ENCODE measurements at places on chromosomes 13 and 19.

- DNase-seq, result no peak
Measured at GRCh38 chr19:30648866-30649862, 277.0 kb downstream of the ZNF536 start.

GRCh38 chr13:114130837-114131582 is 1.4 kb downstream of the RASA3 start:
- no peak for DNase-seq

DNA sequence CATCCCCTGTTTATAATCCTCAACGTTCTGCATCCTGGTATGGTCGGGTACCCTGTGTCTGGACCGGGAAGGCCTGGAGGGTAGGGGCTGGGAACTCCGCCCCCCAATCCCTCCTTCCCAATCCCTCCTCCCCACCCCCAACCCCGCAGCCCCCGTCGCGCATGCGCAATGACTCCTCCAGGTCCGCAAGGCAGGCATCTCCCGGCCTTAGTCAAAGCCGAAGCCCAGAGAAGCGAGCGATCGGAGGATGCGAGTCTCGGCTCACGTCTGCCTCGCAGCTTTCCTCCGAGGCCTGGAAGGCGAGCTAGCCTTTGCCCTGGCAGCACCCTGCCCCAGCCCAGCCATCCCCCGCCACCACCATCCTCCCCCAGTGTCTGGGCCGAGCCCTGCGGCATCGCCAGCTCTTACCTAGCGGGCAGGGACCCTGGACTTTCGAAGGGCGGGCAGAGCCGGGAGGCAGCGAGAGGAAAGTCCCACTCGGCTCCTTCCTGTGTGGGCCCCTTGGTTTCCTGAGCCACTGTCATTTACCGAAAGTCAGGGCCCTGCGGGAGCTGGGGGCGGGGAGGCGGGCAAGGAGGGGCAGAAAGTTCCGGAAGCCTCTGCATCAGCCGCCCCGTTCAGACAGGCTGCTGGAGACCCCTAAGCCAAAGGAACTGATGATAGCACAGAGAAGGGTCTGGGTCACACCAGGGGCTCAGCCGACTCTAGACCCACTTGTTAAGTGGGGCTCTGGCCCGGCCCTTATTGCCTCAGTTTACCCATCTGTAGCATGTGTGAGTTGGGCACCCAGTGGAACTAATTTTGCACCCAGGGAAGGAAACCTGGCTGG is at the start of gene JAK3:
Gene JAK3 (minus strand): TSS at position 445 of the 829 bp plus-strand sequence. CDS start 3,565 bp downstream, outside the sequence.
- DNase-seq, result peak; percentile 87

GRCh38 chr19:3899531-3900294 is 19.2 kb downstream of the ATCAY start:
- DNase-seq, result no peak

DNA sequence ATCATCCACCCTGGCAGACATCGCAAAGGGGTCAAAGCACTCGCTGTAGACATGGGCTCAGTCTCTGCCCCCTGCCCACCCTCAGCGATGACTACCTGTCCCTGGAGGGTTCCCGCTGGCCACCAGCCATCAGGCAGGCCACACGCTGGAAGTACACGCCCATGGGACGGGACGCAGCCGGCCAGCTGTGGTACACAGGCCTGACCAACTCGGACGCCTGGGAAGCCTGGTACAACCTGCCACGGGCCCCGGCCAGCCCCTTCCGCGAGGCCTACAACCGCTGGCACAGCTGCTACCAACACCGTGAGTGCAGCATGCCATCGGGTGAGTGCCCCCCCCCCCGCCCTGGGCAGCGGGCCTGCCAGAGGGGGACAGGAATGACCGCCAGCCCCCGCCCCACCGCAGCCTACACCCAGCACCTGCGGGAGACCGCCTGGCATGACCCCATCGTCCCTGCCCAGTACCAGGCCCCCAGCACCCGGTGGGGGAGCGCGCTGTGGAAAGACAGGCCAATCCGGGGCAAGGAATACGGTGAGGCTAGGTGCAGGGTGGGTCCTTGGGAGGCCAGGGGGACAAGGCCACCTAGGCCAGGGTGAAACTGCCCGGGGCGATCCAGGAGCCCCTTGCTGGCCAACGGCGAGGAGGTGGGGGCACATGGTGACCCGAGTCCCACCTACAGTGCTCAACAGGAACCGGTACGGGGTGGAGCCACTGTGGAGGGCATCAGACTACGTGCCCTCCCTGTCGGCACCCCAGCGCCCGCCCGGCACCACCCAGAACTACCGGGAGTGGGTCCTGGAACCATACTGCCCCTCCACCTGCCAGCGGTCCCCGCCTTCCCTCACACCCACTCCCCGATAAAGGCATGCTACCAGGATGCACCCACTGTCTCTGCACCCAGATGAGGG is 4.4 kb downstream of the TEKTIP1 start:
- DNase-seq, result no peak

- no peak for DNase-seq
Measured at GRCh38 chr13:76646946-76647345, 239.3 kb downstream of the KCTD12 start.

DNA sequence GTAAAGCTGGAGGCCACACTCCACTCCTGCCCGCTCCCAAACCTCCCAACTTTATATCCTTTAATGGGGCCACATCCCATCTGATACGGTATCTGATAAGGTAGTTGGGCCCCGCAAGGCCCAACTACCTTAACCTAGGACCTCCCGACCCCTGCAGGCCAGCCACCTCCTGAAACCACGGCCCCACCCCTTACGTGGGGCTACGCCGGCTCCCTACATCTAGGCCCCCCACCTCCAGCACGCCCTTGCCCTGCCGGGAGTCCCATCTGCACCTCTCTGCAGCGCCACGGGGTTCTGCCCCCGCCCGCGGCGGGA is 2.2 kb downstream of the IGFLR1 start:
- no peak for DNase-seq

DNA sequence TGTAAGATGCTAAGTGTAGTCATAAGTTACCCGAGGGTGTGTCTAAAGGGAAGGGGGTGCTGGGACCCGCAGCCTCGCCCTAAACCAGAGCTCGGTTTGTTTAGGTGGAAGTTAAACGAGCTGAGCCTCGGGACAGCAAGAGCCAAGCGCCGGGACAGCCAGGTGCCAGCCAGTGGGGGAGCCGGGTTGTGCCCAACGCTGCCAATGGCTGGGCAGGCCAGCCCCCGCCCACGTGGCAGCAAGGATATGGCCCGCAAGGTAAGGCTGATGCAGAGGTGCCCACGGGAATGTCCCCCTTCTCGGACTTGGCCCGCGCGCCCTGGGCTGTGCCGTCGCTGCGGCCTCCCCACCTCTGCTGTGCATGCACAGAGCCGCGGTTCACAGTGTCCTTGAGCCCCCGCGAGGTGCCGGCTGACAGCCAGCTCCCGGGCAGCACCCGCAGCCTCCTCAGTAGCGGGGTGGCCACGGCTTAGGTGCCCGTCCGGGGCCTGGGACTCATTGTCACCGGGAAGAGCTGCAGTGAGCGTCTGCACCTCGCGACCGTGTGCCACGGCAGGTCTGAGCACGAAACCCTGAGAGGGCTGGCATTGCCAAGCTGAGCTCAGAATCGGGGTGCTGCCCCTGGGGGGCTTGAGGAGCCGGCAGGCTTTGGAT is 9.3 kb upstream of the RPS15 start:
- DNase-seq, result no peak

- peak; percentile 61 for DNase-seq
Measured at GRCh38 chr19:46537136-46538097, 41.8 kb upstream of the PNMA8B start.

GRCh38 chr19:35115177-35115951 is at the start of gene FXYD3:
FXYD3 (plus strand) TSS chr19:35115823; CDS start chr19:35119377, 3,554 bp downstream.
- DNase-seq, result no peak

GRCh38 chr13:103547914-103548313 is 481.7 kb upstream of the SLC10A2 start:
- DNase-seq, result no peak

GRCh38 chr13:70864731-70865130 is 756.5 kb upstream of the KLHL1 start:
- DNase-seq, result no peak

DNA sequence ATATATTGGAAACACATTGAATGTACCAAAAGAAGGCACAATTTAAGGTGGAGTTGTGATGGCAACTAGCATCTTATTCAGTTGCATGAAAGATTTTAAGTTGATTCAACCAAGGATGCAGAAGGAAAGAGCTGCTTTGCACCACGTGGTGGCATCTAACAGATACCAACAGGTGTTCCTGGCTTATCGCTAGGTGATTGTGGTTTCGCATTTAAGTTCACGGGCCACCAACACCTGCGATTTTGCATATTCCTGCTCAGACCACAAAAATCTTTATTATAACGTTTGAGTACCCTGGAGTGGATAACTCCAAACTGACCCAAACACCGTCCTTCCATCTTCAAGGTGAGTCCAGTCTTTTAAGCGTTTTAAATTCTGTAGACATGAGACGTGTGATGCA is 45.3 kb downstream of the RGCC start:
- no peak for DNase-seq

DNA sequence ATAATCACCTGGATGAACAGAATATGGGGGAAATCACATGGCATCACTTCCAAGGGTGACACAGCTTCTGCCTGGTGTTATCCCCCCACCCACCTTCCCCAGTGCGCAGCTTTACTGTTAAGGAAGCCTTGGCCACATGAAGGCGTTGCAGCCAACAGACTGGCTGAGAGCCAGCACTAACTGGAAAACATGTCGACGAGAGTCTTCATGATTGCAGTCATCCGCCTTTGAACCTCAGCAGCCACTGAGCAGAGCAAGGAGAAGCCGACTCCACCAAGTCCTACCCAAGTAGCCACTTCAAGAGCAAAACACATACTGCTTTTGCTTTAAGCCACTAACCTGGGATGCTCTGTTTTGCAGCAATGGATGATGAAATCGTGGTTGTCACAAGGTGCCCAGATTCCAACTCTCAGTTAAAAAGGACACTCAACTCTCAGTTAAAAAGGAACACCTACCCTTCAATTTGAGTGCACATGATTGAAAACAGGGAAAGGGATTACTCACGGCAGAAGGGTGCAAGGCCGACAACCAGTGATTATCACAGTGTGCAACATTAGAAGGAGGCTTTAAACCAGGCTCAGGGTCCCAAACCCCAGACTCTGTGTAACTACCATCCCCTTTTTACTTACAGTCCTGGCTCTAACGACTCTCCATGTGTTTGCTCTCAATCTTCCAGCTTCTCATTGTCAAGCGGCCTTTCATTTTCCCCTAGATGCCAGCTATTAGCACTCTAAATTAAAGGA is 149.1 kb downstream of the KLF12 start:
- DNase-seq, result peak; percentile 65

- DNase-seq, result no peak
Measured at GRCh38 chr19:8022275-8022674, 16.8 kb upstream of the ELAVL1 start.

DNA sequence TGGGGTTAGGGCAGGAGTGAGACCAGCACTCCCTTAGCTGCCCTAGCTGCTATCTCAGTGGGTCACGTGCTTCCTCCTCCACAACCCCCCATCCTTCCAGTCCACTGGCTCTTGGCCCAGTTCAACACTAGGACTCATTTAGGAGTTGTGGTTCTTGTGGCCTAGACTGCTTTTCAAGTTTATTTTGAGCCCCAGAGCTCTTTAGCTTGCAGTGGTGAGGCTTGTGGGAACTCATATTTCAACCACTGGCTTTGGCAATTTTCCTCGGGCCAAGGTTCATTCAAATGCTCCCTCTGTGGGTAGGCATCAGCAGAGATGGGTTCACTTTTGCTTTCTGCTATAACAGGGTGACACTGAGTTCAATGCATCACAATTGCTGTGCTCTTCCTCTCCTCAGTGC is 436.2 kb upstream of the SLITRK5 start:
- no peak for DNase-seq
